ENCODE measurements at places on chromosomes 1 and 21.

DNA sequence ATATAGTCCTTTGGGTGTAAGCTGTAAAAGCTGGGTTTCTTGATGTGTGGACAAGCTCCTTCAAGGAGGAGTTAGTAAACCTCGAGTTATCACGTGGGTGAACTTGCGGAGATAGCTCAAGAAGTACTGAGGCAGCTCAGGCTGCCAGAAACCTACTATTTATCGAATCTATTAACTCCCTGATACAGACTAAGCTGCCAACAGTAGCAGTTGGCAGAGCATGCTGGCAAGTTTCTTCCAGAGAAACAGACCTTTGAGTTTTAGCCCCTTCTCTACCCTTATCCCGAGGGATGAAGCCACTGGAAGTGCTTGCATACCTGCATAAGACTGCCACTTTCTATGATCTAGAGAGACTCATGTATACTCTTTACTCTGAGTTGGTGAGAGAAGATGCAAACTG, 624.5 kb upstream of the USP24 start:
- DNase-seq: no peak

GRCh38 chr1:59356627-59357026, 59.7 kb downstream of the FGGY start:
- DNase-seq: no peak

- DNase-seq: no peak
These were observed 42.5 kb downstream of the CAPN2 start for GRCh38 chr1:223754681-223755431.

DNA sequence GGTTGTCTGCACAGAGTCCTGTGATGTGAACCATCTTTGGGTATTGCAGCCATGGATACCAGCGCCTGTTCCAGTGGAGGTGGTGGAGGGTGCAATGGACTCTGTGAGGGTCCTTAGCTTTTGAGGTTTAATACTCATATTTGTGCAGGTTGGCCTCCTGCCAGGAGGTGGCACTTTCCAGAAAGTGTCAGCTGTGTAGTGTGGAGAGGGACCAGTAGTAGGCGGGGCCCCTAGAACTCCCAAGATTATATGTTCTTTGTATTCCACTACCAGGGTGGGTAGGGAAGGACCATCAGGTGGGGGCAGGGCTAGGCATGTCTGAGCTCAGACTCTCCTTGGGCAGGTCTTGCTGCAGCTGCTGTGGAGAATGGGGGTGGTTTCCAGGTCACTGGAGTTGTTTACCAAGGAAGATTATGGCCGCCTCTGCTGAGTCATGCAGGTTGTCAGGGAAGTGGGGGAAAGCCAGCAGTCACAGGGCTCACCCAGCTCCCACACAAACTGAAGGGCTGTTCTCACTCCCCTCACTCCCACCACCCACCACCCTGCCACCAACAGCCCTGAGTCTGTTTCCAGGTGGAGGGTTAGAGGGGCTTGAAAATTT, 31.2 kb upstream of the ZNF678 start:
- DNase-seq: no peak

DNA sequence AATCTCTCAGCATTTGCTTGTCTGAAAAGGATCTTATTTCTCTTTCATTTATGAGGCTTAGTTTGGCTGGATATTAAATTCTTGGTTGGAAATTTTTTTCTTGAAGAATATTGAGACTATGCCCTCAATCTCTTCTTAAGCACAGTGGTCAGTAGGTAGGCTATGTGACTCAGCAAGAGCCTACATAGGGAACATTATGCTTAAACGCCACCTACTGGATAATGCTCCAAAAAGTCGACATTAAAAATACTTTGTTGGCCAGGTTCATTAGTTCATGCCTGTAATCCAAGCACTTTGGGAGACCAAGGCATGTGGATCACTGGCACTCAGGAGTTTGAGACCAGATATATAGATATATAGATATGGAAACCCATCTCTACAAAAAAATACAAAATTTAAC, 678.0 kb upstream of the USP24 start:
- no peak for DNase-seq

DNA sequence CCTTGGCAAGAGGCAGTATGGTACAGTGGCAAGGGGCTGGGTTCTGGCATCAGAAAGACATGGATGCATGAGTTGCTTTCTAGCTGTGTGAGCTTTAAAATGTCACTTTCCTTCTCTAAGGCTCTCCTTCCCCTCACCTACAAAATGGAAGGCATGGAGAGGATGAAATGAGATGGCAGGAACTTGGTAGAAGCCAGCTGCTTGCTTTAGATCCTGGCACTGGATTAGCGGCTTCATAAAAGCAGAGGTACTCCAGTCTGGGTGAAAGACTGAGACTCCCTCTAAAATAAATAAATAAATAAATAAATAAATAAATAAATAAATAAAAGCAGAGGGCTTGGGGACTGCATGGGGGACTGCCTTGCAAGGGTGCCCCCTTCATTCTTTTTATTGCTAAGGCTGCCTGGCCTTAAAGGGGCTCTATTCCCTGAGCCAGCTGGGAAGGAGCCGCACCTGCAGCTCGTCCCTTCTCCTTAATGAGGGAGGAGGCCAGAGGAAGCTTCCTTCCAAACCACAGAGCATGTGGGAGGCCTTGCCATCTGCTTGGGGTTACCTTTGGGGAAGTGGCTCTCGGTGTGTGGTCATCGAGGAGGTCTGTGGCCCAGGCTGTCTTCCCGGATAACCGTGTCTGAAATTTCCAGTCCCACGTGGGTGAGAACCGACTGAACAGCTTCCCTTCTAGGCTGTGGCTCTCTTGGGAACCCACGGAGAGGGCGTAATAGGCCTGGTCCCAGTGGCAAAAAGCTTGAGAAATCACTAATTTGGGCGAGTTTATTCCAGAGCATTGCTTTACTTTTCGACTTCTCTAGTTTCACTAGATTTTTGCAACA, 2.0 kb upstream of the ATP13A2 start:
- DNase-seq: no peak

GRCh38 chr1:180928331-180929230, 15.9 kb downstream of the KIAA1614 start:
- DNase-seq: no peak

DNA sequence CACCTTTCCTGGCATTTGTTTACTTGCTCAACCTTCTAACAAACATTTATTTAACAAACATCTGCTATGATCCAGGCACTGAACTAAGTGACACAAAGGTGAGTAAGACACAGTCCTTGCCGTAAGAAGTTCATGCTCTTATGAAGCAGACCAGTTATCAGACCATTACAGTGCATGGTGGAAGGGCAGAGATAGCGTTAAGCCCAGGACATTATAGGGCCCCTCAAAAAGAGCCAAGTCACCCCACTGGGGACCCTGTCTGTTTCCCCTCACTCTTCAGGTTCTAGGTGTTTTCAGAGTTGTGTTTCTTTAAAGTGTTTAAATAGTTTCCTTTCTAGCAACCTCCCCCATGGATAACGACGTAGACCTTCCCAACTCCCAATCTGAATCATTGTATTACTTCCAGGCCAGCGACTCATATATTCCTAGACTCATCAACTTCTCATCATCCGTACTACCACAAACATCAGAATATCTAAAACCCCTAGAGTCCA, 39.3 kb downstream of the TCP10L start:
- no peak for DNase-seq

DNA sequence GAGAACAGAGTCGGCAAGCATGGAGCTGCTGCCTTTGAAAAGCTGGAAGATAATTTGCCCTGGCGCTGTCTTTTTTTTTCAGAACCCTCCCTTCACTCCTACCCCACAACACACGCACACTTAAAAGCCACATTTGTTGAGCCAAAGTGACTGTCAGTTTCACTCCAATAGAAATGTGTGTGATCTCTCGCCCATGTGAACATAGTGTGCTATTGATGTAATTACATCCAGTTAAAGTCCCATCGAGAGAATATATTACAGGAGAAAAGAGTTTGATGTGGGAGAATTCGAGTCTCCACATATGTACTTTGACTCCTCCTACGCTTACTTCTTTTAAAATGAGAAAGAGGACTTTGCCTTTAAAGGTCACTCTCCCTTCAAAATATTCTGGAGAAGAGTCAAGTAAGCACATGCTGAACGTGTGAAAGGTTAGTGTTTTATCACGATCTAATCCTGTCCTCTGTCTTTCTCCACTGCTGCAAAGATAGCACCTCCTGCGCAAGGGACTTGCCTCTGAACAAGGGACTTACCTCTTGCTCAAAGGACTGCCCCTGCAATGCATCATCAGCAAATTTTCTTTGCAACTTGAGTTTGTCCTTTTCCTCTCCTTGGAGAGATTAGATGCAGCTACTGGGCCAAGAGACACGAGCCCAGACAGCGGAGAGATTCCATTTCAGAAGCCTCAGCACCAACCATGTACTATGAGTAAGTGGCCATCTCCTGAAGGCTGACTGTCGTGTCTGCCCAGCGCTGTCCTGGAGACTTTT, 613.9 kb downstream of the PTPRU start:
- no peak for DNase-seq

- DNase-seq: no peak
These were observed 3.0 kb downstream of the BACH1 start for GRCh38 chr21:29301691-29302090.

DNA sequence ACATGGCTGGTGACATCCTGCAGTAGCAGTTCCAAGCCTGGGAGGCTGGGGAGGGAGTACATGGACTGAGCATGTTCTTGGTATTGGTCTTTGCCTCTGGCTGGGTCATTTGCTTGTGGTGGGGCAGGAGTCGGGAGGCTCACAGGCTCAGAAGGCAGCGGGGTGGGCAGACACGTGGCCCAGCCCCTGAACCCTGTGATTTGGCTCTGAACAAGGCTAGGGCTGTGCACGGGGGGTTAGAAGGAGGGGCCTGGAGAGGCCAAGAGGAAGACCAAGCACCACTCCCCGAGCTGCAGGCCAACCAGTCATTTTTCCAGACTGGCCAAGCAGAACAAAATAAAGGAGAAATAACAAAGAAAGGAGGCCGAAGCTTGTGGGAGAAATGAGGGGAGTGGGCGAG, 9.7 kb upstream of the PRELP start:
- DNase-seq: no peak

GRCh38 chr21:42357307-42357706, 6.5 kb upstream of the TFF2 start:
- no peak for DNase-seq

DNA sequence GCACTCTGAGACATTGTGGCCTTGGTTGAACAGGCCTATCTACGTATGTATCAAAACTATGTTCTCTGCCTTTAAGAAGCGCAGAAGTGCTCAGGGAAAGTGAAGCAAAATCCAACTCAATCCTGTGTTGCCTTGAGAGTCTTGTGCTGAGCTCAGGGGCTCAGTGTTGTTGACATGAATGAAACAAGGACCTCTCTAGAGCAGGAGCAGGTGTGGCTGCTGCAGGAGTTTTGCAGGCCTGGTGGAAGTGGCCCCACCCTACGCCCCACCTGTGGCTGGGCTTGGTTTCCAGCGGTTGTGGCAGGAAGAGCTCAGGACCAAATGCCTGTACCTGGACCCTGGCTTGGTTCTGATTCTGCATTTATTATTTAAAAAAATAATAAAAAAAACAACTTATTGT, 20.9 kb downstream of the CA6 start:
- no peak for DNase-seq

- peak; percentile 93 for DNase-seq
These were observed 5.7 kb upstream of the ZNF683 start for GRCh38 chr1:26378088-26378878.

DNA sequence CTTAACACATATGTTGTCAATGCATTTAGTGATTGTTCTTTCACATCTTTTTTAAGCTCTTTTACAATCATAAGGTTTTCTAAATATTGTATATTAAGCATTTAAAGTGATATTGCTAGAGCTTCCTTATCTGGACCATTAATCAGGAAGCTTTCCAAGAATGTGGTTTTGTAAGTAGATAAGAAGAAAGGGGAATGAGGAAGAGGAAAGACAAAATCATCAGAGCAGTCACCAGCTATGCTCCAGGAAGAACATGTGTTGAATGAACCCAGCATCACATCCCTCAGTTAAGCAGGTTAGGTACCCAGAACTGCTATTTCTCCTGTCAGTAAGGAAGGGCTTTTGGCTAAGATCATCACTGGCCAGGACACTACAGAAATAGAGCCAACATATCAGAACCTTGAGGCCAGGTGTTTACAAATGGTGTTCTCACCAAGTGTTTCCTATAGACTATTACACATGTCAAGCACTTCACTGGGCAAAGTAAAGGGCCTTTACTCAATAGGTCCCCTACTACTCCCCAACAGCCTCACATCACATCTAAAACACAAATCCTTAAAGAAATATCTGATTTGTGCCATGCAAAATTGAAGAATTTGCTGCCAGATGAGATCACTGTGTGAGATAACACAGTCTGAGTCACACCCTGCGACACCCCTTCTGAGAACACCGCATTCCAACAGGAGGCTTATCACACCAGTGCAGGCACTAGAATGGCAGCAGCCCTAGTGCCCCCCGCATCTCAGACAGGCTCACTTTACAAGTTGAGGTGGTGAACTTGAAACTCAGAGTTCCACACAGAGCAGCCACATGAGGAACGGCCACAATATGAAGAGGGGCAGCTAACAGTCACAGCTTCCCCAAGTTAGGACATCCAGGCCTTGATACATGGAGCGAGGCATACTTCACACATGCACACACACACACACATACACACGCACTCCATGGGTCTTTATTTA, 1.8 kb upstream of the SPRR2A start:
- DNase-seq: no peak

GRCh38 chr1:16981269-16981849, 939 bp upstream of the MFAP2 start:
- DNase-seq: no peak

- no peak for DNase-seq
These were observed 11.5 kb upstream of the C1orf198 start for GRCh38 chr1:230879778-230880177.

DNA sequence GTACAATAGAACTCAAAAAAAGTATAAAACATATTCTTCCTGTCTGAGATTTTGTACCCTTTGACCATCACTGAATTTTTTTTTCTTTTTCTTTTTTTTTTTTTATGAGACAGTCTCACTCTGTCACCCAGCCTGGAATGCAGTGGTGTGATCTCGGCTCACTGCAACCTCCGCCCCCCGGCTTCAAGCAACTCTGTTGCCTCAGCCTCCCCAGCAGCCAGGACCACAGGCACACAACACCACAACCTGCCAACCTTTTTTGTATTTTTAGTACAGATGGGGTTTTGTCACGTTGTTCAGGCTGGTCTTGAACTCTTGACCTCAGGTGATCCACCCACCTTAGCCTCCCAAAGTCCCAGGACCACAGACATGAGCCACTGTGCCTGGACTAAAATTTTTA, 10.4 kb downstream of the SDCCAG8 start:
- DNase-seq: no peak

DNA sequence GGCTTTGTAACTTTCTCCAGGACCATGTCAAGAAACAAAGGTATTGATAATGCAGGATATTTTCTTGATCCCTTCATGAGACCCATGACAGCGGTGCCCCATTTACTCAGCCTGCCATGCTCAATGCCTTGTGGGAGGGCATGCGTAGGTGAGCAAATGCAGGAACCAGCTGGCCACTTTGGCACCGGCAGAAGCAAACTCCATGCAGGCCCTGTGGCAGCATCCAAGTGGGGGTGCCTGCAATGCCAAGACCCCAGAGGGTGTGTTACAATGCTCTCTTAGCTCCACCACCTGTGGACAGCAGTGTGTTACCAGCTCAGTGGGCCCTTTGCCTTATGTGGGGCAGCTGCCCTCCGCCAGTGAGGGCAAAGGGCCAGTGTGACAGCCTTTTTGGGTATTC, 108.1 kb downstream of the ATP1B1 start:
- DNase-seq: no peak

- DNase-seq: peak; percentile 5
These were observed 59.4 kb upstream of the LRRC8B start for GRCh38 chr1:89465201-89465600.

- no peak for DNase-seq
These were observed 198.2 kb downstream of the LRRC7 start for GRCh38 chr1:69765951-69766350.

GRCh38 chr1:221636967-221637366, 104.9 kb downstream of the DUSP10 start:
- DNase-seq: no peak
